ENCODE measurements at places on chromosomes 2 and 18. TPM values are rescaled to one million over a fixed set of nuclear protein-coding genes. Genes with fewer than 3 reads are reported as not detected.

MXD1 gene
- 20.9 TPM for total RNA-seq

LYG1 gene
- total RNA-seq = 0.35 TPM

ABCG8 gene
- not detected for total RNA-seq

VWA3B gene
- 0.38 TPM for total RNA-seq

C2orf81 gene
- 7.6 TPM for total RNA-seq

UBE2E3 gene
- total RNA-seq = 84.2 TPM

FSIP2 gene
- 8.4 TPM for total RNA-seq

AGFG1 gene
- 54.4 TPM for total RNA-seq

Data from endodermal cell (in vitro differentiated cells).